CD4-positive, alpha-beta T cell treated with Interleukin-17A for 4 hours (primary cell): ENCODE measurements at places on chromosomes 5 and 9.

- DNase-seq, result no peak
These were observed 3.6 kb downstream of the PAEP start for GRCh38 chr9:135565141-135565628.

DNA sequence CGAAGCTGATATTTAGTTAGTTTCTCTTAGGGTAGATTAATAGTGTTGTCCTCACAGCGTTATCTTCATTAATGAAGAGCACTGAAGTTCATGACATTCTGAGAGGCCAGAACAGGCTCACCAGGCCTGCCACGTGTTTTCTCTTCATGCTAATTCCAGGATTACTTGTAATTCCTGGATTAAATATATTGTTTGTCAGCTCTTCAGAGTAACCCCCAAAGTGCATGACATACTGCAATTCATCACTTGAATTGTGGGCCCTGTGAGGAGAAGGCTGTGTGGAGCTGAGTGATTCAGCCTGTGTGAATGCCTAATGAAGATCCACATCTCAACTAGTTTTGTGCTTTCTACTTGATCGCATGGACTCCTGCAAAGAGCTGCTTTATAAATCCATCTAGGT, 401.0 kb upstream of the ADAMTSL1 start:
- no peak for DNase-seq

GRCh38 chr5:157004893-157005551, 42.0 kb upstream of the TIMD4 start:
- no peak for DNase-seq

GRCh38 chr5:39031041-39031440, 43.2 kb downstream of the RICTOR start:
- DNase-seq, result no peak
